ENCODE measurements at places on chromosomes 11 and 22.

- no peak for DNase-seq
Measured at GRCh38 chr11:9210224-9210921, 54.8 kb downstream of the DENND5A start.

DNA sequence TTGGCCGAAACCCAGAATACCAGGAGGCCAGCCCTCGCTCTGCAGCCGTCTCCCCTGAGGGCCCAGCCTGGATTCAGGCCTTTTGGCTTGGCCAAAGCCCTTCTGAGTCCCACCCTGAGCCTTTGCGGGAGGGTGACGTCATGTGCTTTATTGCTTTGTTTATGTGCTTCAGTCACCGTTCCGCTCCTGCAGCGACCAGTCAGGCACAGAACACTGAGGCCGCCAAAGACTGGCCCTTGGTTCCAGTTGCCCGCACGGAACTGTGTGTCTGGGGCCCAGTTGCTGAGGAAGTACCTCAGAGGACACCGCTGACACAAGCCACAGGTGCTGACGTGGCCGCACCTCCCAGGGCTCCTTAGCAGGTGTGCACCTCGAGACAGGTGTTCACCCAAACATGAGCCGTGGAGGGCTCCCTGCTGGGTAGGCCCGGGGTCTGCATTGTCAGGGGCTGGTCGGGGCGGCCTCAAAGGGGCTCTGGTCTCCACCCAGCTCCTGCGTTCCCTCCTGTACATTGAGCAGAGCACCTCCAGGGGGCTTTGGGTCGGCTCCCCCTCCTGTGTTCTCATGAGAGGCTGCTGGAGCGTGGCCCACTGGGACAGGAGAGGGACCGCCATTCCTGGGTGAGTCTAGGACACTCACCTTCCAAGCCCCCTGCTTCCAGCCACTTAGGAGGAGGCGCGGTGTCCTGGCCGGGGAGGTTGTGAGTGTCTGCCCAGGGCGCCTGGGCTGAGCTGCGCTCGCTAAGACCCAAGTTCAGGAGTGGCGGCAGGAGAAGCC, 376.8 kb downstream of the TBC1D22A start:
- DNase-seq: no peak

- DNase-seq: no peak
Measured at GRCh38 chr22:21915624-21916308, 36.9 kb downstream of the PPM1F start.

DNA sequence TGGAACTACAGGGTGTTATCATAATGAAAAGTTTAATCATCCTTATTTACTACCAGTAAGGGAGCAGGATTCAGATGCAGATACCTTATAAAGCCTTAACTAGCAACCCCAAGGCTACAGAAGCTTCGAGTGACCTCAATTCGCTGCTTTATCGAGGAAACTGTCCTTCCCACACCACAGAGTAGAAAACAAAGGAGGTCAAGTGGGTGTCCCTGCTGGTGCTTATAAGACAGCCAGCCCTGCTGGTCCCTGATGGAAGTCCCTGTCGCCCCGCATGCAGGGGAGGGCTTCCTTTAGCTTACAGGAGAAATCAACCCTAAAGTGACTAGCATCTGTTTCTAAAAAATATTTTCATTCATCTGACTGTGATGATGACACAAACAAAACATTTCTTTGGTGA, 7.3 kb downstream of the MN1 start:
- no peak for DNase-seq

DNA sequence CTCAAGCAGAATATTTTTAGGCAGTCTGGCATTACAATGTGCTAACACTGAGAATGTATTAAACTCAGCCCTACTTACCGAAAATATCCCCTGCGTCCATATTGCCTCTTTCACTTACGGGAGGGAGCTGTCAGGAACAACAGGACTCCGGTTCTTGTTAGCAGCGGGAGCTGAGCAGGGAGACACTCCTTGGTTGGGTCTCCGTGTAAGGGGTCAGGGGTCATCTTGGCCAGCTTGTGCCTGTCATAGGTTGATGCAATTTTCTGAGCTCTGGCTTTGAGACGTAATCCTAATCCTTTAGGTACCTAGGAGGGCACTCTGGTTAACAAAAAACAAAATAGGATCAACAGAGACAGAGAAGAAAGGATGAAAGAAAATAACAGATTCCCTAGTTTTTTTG, 1477.2 kb downstream of the BRD1 start:
- DNase-seq: no peak

GRCh38 chr11:114762408-114762807, 84.1 kb downstream of the NXPE2 start:
- peak; percentile 53 for DNase-seq

- DNase-seq: peak; percentile 34
Measured at GRCh38 chr22:30694640-30695350, at the start of gene OSBP2. TSS of gene OSBP2 (plus strand) at chr22:30694874. CDS start at chr22:30694910, 36 bp downstream.

DNA sequence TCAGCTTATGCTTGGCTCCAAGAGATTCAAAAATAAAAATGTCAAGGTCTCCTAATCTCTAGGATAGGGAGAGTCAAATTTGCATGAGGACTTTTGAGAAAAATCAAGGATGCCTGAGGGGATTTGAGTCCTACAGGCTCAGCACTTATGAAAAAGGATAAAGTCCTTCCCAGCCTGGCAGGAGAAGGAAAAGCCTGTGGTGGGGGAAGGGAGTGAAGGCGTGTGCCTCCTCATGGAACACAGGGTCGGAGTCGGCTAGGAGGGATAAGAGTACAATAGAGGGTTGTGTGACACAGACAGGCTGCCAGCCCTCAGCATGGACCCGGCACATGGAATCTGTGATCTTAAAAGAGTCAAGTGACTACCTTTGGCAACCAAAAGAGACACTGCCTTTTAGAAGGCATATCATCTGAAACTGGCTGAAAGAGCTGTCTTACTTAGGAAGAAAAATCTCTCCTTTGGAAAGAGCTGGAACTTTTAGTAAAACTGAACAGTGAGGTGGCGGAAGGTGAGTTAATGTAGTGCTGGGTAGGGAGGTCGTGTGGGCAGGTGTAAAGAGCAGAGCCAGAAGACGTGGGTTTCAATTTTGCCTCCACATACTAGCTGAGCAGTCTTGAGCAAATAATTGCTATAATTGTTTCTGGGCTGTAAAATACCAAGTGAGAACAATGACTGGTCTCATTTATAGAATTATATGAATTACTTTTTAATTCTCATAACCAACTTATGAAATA, 58.8 kb upstream of the RDX start:
- no peak for DNase-seq

DNA sequence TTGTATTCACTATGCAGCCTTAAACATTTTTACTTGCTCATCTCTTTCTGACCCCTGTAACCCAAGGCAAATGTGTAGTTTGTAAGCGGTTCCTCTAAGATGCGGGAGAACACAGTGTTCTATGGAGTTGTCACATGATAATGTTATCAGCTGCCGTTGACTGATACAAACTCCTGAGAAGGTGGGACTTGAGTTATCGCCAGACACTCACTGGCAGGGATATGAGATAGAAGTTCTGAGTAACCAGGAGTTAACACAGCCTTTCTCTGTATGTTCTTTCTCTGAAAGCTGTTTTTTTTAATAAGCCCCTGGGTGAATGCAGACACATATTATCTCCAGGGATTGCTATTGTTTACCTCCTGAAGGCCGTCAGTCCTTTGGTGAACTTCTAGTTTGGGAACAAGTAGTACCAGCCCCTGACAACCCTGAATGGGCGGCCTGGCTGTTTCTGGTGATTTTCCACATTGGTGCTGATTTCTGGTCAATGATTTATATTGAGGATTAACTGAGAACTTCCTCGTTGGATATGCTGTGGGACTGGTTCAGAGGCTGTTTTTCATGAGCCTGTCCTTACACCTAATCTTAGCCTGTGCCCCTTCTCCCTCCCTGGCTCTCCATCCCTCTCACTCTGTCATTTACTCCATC, 155.3 kb upstream of the RASSF10 start:
- no peak for DNase-seq

DNA sequence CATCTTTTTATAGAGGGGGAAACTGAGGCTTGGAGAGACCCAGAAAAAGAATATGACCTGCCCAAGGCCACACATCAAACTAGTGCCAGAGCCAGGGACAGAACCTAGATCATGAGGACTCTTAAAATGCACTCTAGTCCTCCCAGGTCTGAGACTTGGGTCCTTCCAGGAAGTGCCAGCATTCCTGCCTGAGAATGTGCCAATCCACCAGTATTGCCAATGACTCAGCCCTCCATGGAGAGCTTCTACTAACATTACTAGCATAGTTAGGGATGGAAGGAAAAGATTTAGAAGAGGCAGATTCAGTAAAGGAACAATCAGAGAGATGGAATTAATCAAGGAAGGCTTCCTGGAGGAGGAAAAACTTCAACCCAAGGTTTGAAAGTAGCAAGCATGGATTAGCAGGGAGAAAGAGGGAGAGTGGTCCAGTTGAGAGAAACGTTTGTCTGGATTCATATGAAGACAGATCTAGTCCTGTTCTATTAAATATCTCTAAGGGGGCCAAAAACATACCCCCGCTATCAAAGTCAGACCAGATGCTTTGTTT, 20.1 kb upstream of the SMIM35 start:
- DNase-seq: no peak

- peak; percentile 32 for DNase-seq
Measured at GRCh38 chr11:75450826-75451821, 18.1 kb upstream of the KLHL35 start.

GRCh38 chr11:119196833-119197483, 9.2 kb upstream of the CBL start:
- DNase-seq: peak; percentile 93

- no peak for DNase-seq
Measured at GRCh38 chr11:12482839-12483238, 105.5 kb downstream of the PARVA start.

GRCh38 chr11:8025123-8025522, 38.0 kb downstream of the EIF3F start:
- DNase-seq: no peak

GRCh38 chr11:58097437-58097836, 27.9 kb downstream of the OR9I1 start:
- DNase-seq: no peak

- DNase-seq: no peak
Measured at GRCh38 chr11:75267171-75267970, 26.8 kb downstream of the TPBGL start.

- peak; percentile 53 for DNase-seq
Measured at GRCh38 chr11:67996622-67997474, 7.0 kb downstream of the UNC93B1 start.

DNA sequence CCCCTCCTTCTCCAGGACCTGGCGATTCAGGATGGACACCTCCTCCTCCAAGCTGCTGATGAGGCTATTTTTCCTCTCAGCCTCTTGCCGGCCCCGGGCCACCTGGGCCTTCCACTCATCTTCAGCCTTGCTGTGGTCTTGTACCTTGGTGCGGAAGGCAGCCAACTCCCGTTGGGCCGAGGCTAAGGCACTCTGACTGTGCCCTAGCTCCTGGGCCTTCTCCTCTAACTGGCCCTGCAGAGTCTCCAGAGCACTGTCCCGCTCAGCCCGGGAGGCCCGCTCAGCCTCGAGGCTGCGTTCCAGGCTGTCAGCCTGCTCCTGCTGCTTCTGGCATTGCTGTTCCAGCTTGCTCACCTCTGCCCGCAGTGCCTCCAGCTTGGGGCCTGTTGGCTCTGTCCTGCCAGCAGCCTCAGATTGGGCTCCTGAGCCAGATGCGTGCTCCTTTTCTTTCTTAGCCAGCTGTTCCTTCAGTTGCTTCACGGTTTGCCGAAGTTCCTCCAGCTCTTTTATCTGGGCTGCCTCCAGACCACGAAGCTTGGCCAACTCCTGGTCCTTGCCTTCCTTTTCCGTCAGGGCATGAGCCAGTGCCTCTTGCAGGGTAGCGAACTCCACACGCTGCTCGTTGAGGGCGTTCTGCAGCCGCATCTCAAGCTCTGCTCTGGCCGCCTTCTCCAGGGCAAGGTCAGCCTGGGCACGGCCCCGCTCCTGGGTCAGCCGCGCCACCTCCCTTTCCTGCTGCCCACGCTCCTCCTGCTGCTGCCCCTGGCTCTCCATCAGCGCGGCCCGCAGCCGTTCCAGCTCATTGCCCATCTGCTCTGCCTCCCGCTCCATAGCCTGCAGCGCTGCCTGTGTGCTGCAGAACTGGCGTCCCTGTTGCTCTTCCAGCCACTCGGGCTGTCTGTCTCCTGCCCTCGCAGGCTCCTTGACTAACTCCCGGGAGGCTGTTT, 15.3 kb downstream of the IL18BP start:
- DNase-seq: no peak

DNA sequence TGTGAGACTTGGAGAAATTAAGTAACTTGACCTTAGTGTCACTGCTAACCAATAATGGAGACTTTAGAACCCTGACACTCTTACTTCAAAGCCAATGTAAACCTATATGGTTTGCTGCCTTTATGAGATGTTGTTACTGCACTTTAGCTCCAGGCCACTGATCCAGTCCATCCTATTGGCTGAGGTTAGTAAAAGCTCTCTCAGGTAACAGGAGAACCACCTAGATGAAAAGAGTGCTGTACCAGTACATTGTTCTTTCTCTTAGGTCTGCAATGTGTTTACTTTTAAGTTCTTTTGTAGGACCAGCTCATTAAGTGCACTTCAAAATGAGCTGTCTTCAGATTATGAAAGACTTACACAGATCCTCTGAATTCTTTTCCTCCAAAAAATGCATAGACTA, 994.0 kb upstream of the FAT3 start:
- no peak for DNase-seq

GRCh38 chr11:10208131-10208575, 85.9 kb downstream of the SBF2 start:
- peak; percentile 77 for DNase-seq

- no peak for DNase-seq
Measured at GRCh38 chr11:59437770-59438169, 1.5 kb downstream of the OR5A1 start.

GRCh38 chr11:57348636-57349313, 10.6 kb downstream of the P2RX3 start:
- no peak for DNase-seq

DNA sequence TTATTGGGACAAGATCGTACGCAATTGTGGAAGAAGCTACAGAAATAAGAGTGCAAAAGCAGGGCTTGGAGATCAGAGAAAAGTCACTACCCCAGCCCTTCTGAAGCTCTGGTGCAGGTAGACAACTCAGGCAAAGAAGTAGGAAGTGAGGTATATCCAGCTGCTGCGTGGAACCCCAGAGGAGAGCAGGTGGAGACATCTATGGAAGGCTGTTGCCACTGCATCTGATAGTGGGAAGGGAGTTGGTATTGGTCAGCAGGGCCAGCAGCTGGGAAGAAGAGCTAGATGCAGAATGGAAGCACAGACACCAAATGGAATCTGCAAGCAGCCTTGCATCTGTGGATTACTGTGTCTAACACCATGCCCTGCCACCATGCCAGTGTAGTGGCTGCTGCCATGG, 165.1 kb downstream of the WNT11 start:
- no peak for DNase-seq

All from KBM-7 (cell line).